ENCODE measurements at places on chromosomes 1 and 21.
A peak's percentile ranks its signal among the peaks of the same experiment; 100 is the strongest.

GRCh38 chr1:25700144-25700523, 83.5 kb downstream of the MAN1C1 start:
- peak; percentile 66 for ATAC-seq

DNA sequence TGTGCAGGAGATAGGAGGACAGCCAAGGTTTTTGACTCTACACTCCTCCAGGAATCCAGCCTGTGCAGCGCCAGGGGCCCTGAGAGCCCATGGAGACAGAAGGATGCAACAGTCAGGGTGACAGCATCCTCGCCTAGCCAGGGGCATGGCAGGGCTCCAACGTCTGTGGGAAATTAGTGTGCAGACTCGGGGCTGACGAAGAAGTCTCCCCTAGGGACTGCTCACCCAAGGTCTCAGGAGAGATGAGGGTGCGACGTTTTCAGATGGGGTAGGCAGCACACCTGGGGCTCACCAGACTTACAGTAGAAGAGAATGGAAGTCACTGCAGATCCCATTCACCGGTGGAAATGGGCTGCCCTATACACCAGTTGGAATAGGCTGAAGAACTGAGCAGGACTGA, 241.7 kb downstream of the SETD4 start:
- ATAC-seq: no peak

GRCh38 chr1:99644279-99645004, 1.5 kb upstream of the PALMD start:
- ATAC-seq: no peak

- no peak for ATAC-seq
Observed at GRCh38 chr1:175787881-175788280, 44.5 kb upstream of the TNR start.

GRCh38 chr1:90114521-90115141, 119.7 kb downstream of the ZNF326 start:
- no peak for ATAC-seq

- ATAC-seq: no peak
Observed at GRCh38 chr1:71687376-71687775, 595.0 kb downstream of the NEGR1 start.

GRCh38 chr1:51551848-51552296, 32.8 kb upstream of the EPS15 start:
- no peak for ATAC-seq

- no peak for ATAC-seq
Observed at GRCh38 chr1:94050675-94051074, 70.3 kb downstream of the ABCA4 start.

DNA sequence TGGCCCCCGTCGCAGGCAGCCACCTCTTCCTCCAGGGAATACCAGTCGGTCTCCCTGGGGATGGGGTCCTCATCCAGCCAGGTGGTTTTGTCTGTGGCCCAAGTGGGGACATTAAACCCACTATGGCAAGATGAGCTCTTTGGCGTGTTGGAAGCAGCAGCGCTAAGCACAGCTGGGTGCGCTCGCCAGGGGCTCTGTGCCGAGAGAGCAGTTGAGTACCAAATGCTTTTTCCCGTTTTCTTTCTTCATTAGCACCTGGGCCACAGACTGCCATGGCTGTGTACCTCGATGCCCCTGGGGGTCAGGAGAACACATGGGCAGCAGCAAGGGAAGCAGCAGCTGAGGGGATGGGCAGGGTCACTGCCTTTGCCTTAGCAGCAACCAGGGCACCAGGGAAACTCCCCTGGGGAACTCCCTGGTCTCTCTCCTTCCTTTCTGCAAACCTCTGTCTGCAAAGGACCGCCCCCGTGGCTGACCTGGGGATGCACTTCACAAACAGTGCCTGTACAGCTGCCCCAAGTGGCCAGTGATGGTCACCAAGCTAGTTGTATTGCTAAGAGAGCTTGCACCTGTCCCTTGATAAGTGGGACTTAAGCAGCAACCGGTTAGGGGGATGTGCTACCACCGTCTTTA, 31.1 kb downstream of the EDARADD start:
- no peak for ATAC-seq

DNA sequence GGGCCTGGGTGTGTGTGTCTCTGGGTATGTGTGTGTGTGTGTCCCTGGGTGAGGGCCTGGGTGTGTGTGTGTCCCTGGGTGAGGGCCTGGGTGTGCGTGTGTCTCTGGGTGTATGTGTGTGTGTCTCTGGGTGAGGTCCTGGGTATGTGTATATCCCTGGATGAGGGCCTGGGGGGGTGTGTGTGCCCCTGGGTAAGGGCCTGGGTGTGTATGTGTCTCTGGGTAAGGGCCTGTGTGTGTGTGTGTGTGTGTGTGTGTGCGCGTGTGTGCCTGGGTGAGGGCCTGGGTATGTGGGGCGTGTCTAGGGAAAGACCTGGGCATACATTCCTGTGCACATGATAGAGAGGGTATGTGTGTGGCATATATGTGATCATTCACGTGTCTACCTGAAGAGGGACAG, 155.1 kb upstream of the ZC3H12A start:
- no peak for ATAC-seq

GRCh38 chr1:247493106-247493505, 35.2 kb upstream of the OR2B11 start:
- no peak for ATAC-seq

DNA sequence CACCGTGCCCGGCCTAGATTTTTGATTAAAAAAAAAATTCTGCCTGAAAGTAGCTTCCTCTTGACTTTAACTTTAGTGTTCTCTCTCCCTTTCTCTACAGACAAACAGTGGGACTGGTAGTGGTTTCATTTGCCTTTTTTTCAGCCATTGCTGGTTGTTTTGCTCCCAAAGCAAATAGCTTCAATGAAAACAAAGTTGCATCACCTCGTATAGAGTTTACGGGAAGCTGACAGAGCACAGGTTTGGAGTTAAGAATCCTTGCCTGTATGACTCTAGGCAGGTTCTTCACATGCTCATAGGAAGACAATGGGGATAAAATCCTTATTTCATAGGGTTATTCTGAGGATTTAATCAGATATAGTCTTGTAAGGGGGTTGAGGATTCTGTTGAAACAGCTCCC, 21.6 kb downstream of the AADACL4 start:
- ATAC-seq: no peak

GRCh38 chr1:117176579-117176978, 34.1 kb downstream of the VTCN1 start:
- ATAC-seq: no peak

DNA sequence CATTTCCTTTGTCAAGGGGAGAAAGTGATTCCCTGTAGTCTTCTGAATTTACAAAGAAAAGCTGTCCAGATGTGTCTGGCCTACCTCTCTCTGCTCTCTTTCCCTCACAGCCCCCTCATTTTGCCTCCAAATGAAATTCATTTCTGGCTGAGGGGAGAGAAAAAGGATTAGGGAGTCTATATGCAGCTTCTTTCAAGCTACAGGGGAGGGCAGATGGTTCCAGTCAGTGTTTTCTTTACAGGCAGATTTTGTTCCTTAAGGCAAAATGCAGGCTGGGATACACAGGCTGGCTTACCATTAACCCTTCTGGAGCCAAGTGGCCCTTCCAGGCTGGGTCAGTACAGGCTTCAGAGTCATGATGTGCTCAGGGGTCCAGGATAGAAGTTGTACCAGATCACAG, 198.1 kb upstream of the USP24 start:
- no peak for ATAC-seq

Data from gastroesophageal sphincter (tissue), 4 donors.